ENCODE measurements at places on chromosomes 11 and 22.

DNA sequence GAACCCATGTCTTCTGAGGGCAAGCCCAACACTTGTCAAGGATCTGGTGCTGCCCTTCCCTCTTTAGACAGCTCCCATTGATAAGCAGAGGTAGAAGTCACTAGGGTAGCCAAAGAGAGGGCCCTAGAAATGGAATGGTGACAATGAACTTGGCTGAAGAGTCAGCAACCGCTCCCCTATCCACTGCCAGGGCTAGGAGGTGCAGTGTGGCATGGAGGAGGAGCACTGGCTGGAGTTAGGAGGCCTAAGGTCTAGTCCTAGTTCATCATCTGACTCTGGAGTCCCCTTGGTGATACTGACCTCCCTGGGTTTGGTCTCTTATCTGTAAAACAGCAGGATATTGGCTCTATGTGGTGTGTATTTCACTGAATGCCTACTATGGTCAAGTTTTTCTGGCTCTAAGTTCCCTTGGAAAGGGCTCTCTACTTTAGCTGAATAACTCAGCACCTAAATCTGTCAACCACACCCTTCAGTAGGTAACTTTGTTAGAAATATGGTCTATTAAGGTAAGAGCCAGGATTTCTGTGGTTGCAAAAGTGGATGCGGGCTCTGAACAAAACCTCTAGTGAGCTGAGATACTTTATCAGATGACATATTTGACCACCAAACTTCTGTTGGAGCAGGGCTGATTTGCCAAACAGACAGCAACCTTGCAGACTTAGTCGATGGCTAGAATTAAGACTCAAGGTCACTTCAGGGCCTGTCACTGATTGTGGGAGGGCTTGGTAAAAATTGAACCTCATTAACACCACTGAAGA lies 10.5 kb downstream of the TIMP3 start:
- no peaks in the 10 kb centered on the region for H3K4me1 ChIP-seq
- no peak for DNase-seq
- H3K27ac ChIP-seq: no peak overlapping the region
- H3K36me3 ChIP-seq: no peaks in the 10 kb centered on the region
- H3K4me3 ChIP-seq: no peak overlapping the region

DNA sequence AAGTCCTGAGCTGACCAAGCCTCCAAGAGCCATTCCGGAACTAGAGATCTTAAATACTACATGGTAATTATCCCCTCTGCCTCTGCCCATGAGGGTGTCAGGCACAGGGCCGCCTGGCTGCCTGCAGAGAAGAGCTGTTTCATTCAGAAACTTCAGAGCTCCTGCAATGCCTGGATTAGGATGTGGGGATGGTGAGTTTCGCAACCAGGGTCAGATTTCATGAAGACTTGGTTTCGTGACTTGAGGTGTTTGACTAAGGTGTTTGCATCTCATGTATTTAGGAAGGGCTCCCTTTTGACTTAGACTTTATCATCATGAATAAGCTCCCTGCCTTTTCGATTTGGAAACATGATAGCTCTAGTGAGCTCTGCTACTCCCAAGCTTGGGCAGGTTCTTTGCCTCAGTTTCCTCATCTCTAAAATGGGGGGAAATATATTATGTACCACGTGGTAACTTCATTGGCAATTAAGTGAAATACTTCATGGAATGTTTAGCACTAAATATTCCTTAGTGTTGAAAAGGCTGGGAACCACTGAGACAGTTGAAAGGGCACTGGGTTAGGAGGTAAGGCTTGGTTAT lies 9.1 kb downstream of the TIMP3 start:
- no peak for DNase-seq
- no peak overlapping the region for H3K27ac ChIP-seq
- no peaks in the 10 kb centered on the region for H3K36me3 ChIP-seq

GRCh38 chr11:1162138-1162475 lies 4.4 kb downstream of the MUC5AC start:
- no peak overlapping the region for H3K27ac ChIP-seq
- H3K36me3 ChIP-seq: no peaks in the 10 kb centered on the region
- H3K4me3 ChIP-seq: no peak overlapping the region
- no peaks in the 10 kb centered on the region for H3K4me1 ChIP-seq
- no peaks in the 10 kb centered on the region for H3K27me3 ChIP-seq

- H3K27ac ChIP-seq: peak overlapping the region; percentile 99
- peak overlapping the region; percentile 99 for H3K4me3 ChIP-seq
- no peaks in the 10 kb centered on the region for H3K27me3 ChIP-seq
- H3K4me1 ChIP-seq: peaks cover 50% of the 10 kb centered on the region
- DNase-seq: no peak
Observed at GRCh38 chr22:36238373-36239149, 766 bp downstream of the APOL2 start.

- H3K27me3 ChIP-seq: no peaks in the 10 kb centered on the region
- no peak overlapping the region for H3K27ac ChIP-seq
- no peak for DNase-seq
- H3K36me3 ChIP-seq: peaks cover 4% of the 10 kb centered on the region
- no peaks in the 10 kb centered on the region for H3K4me1 ChIP-seq
Observed at GRCh38 chr11:76523147-76523546, 78.3 kb downstream of the EMSY start.

DNA sequence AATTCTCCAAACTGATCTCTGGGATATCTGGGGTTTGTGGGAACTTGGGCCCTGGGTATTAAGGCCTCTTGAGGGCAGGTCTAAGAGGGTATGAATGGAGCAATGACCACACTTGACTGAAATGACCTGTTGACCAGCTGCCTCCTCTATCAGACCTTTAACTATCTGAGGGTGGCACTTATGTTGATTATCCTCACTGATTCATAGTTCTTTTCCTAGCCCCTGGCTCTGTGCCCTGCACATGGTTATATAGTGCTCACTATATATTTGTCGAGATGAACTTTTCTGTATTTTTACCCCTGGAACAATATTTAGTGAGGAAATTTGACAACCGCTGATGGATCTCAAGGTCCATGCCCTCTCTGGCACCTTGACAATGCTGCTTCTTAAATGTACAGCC lies 305.5 kb upstream of the PLET1 start:
- H3K27me3 ChIP-seq: peaks cover 61% of the 10 kb centered on the region
- H3K4me1 ChIP-seq: no peaks in the 10 kb centered on the region
- DNase-seq: no peak
- H3K36me3 ChIP-seq: no peaks in the 10 kb centered on the region
- H3K4me3 ChIP-seq: no peak overlapping the region

DNA sequence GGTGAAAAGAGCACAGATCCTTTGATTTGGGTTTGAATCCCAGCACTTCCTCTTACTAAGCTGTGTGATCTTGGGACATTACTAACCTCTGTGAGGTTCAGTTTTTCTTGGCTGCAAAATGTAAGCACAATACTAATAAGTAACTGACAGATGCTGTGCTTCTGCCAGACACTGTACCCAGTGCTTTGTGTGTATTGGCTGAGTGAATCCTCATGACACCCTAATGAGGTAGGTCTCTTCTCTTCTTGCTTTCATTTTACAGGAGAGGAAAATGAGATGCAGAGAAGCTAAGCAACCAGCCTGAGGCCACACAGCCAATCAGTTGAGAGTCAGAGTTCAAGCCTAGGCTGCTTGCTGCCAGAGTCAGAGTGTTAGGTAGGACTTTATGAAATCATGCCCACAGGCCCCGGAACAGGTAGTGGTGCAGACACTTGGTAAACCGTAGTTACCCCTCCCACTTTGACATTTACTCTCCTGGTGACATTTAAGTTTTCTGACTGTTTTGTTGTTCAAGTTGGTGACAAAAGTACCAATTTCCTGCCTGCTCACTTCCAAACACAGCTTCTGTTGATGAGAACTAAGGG lies 21.2 kb downstream of the PTPRJ start:
- DNase-seq: peak; percentile 67
- H3K27me3 ChIP-seq: no peaks in the 10 kb centered on the region
- peak overlapping the region; percentile 81 for H3K4me3 ChIP-seq
- H3K27ac ChIP-seq: peak overlapping the region; percentile 97
- peaks cover 59% of the 10 kb centered on the region for H3K4me1 ChIP-seq

- H3K27me3 ChIP-seq: no peaks in the 10 kb centered on the region
- peak overlapping the region; percentile 76 for H3K4me3 ChIP-seq
- peaks cover 3% of the 10 kb centered on the region for H3K36me3 ChIP-seq
- no peak for DNase-seq
Observed at GRCh38 chr11:46100670-46101069, 20.6 kb downstream of the PHF21A start.

- H3K27me3 ChIP-seq: peaks cover 35% of the 10 kb centered on the region
- H3K27ac ChIP-seq: no peak overlapping the region
- DNase-seq: no peak
- peaks cover 2% of the 10 kb centered on the region for H3K4me1 ChIP-seq
- no peak overlapping the region for H3K4me3 ChIP-seq
Observed at GRCh38 chr22:26241361-26241760, 72.1 kb downstream of the SEZ6L start.

- no peak overlapping the region for H3K27ac ChIP-seq
- peaks cover 4% of the 10 kb centered on the region for H3K4me1 ChIP-seq
- peaks cover 3% of the 10 kb centered on the region for H3K36me3 ChIP-seq
- no peak overlapping the region for H3K4me3 ChIP-seq
- no peak for DNase-seq
- peaks cover 37% of the 10 kb centered on the region for H3K27me3 ChIP-seq
Observed at GRCh38 chr22:50660306-50660705, 12.3 kb upstream of the SHANK3 start.

- H3K36me3 ChIP-seq: peaks cover 3% of the 10 kb centered on the region
- H3K4me3 ChIP-seq: peak overlapping the region; percentile 79
- DNase-seq: peak; percentile 39
Observed at GRCh38 chr11:9004183-9004926, 554 bp upstream of the NRIP3 start.

DNA sequence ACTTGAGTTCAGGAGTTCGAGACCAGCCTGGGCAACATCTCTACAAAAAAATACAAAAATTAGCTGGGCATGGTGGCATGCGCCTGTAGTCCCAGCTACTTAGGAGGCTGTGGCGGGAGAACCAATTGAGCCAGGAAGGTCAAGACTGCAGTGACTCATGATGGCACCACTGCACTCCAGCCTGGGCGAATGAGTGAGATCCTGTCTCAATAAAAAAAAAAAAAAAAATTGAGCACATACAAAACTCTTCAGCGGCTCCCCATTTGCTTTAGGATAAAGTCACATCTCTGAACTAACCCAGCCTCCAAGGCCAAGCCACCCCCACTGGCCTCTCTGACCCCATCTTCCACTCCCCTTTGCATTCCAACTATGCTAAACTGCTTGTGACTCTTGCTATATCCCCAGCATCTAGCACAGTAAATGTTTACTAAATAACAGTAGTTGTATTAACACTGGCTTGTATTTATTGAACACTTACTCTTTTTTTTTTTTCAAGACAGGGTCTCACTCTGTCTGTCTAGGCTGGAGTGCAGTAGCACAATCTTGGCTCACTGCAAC lies 28.9 kb downstream of the CREB3L1 start:
- no peak for DNase-seq
- H3K4me1 ChIP-seq: peaks cover 14% of the 10 kb centered on the region
- H3K36me3 ChIP-seq: no peaks in the 10 kb centered on the region

DNA sequence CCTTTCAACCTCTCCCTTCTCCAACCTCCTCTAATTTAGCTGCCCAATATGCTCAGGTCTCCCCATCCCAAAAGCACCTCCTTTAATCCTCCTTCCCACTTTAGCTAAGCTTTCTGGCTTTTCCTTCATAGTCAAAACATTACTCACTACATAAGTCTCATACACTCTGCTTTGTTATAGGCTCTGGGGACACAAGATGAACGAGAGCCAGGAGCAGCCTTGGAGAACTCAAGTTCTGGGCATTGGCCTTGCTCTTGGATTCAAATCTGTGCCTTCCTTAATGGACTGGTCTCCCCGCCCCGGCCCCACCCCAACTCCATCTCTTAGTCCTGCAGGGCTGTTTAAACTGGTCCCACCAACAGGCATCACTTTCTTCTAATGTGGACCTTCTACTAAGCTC lies 11.4 kb upstream of the HPX start:
- H3K4me3 ChIP-seq: no peak overlapping the region
- no peak for DNase-seq
- no peaks in the 10 kb centered on the region for H3K4me1 ChIP-seq
- H3K36me3 ChIP-seq: peaks cover 6% of the 10 kb centered on the region
- no peak overlapping the region for H3K27ac ChIP-seq

GRCh38 chr11:76752321-76753143 lies 30.6 kb upstream of the TSKU start:
- DNase-seq: no peak
- peaks cover 4% of the 10 kb centered on the region for H3K36me3 ChIP-seq
- H3K27me3 ChIP-seq: peaks cover 35% of the 10 kb centered on the region
- H3K4me3 ChIP-seq: no peak overlapping the region

GRCh38 chr11:690738-691633 lies 4.0 kb downstream of the DEAF1 start:
- H3K36me3 ChIP-seq: peaks cover 4% of the 10 kb centered on the region
- no peaks in the 10 kb centered on the region for H3K27me3 ChIP-seq
- no peak for DNase-seq
- peak overlapping the region; percentile 63 for H3K4me3 ChIP-seq
- peak overlapping the region; percentile 97 for H3K27ac ChIP-seq
- H3K4me1 ChIP-seq: peaks cover 26% of the 10 kb centered on the region

DNA sequence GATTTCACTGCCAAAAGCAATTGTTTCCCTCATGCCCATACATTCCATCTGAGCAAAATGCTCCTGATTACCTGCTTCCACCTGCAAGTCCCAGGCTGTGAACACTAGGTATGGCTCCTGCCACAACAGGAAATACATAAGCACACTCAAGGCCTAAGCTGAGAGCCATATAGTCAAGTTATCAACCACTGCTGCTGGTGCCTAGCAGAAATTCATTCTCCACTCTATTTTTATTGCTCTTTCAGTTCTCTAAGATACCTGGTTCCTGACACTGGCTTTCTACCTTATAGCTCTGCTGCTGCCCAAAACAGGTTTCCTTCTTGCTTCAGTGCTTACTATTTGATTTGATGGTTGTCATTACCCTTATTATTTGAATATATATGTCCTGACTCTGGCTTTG lies 31.6 kb downstream of the SLC36A4 start:
- no peak for DNase-seq
- H3K4me1 ChIP-seq: peaks cover 2% of the 10 kb centered on the region
- H3K27ac ChIP-seq: no peak overlapping the region
- H3K36me3 ChIP-seq: peaks cover 6% of the 10 kb centered on the region
- no peaks in the 10 kb centered on the region for H3K27me3 ChIP-seq

GRCh38 chr11:35363854-35364780 lies 55.2 kb downstream of the SLC1A2 start:
- no peaks in the 10 kb centered on the region for H3K36me3 ChIP-seq
- no peak overlapping the region for H3K27ac ChIP-seq
- DNase-seq: no peak
- peaks cover 19% of the 10 kb centered on the region for H3K27me3 ChIP-seq
- peaks cover 2% of the 10 kb centered on the region for H3K4me1 ChIP-seq

GRCh38 chr11:83521647-83522596 lies 235.8 kb upstream of the CCDC90B start:
- no peak overlapping the region for H3K4me3 ChIP-seq
- H3K27ac ChIP-seq: no peak overlapping the region
- no peaks in the 10 kb centered on the region for H3K36me3 ChIP-seq
- no peak for DNase-seq
- H3K27me3 ChIP-seq: no peaks in the 10 kb centered on the region
- no peaks in the 10 kb centered on the region for H3K4me1 ChIP-seq
